ENCODE measurements at places on chromosomes 12 and 14. TPM values are rescaled to one million over a fixed set of nuclear protein-coding genes. Genes with fewer than 3 reads are reported as not detected.

The SLC6A15 gene
- polyA plus RNA-seq: 0.44 TPM

The RNASE4 gene
- 6.6 TPM for polyA plus RNA-seq

The KRT3 gene
- polyA plus RNA-seq: not detected

The DTX1 gene
- 5.6 TPM for polyA plus RNA-seq

The COPZ1 gene
- polyA plus RNA-seq: 217 TPM

The SRRM4 gene
- polyA plus RNA-seq: 0.40 TPM

The CLEC6A gene
- polyA plus RNA-seq: not detected

The TEX52 gene
- polyA plus RNA-seq: 4.6 TPM

The SYNDIG1L gene
- 0.46 TPM for polyA plus RNA-seq

The SLC2A3 gene
- 35.1 TPM for polyA plus RNA-seq

The TSPAN19 gene
- 1.5 TPM for polyA plus RNA-seq

The MUCL1 gene
- polyA plus RNA-seq: not detected

The CTSG gene
- polyA plus RNA-seq: 1.1 TPM

The PTGER2 gene
- 3.4 TPM for polyA plus RNA-seq

The OR4L1 gene
- not detected for polyA plus RNA-seq

The NOVA1 gene
- 21.2 TPM for polyA plus RNA-seq

The FGF6 gene
- polyA plus RNA-seq: not detected

The KCNMB4 gene
- 24.6 TPM for polyA plus RNA-seq

The ANO4 gene
- polyA plus RNA-seq: 5.9 TPM

The CISTR gene
- polyA plus RNA-seq: not detected

The PLD4 gene
- polyA plus RNA-seq: 6.1 TPM

The A2M gene
- 2,100 TPM for polyA plus RNA-seq

The TRIM9 gene
- 1.1 TPM for polyA plus RNA-seq

The DACT1 gene
- 30.2 TPM for polyA plus RNA-seq

The CCDC177 gene
- not detected for polyA plus RNA-seq

The CHFR gene
- polyA plus RNA-seq: 23.4 TPM

The LRFN5 gene
- polyA plus RNA-seq: 5.8 TPM

The CIT gene
- polyA plus RNA-seq: 16.8 TPM

The FGF23 gene
- polyA plus RNA-seq: not detected

The SLCO1B1 gene
- not detected for polyA plus RNA-seq

The TPPP2 gene
- polyA plus RNA-seq: 0.50 TPM

The SERPINA9 gene
- not detected for polyA plus RNA-seq
